ENCODE measurements at places on chromosomes 1 and 21. TPM values are rescaled to one million over a fixed set of nuclear protein-coding genes. Genes with fewer than 3 reads are reported as not detected.
A peak's percentile ranks its signal among the peaks of the same experiment; 100 is the strongest.

The NCF2 gene
- 4.5 TPM for total RNA-seq

The CDKN2C gene
- total RNA-seq = 9.8 TPM

The CFHR5 gene
- total RNA-seq = not detected

The FCRL4 gene
- not detected for total RNA-seq

The PDZK1IP1 gene
- not detected for total RNA-seq

The URB2 gene
- total RNA-seq = 5.5 TPM

The MCOLN3 gene
- 0.94 TPM for total RNA-seq

The KRTAP25-1 gene
- not detected for total RNA-seq

DNA sequence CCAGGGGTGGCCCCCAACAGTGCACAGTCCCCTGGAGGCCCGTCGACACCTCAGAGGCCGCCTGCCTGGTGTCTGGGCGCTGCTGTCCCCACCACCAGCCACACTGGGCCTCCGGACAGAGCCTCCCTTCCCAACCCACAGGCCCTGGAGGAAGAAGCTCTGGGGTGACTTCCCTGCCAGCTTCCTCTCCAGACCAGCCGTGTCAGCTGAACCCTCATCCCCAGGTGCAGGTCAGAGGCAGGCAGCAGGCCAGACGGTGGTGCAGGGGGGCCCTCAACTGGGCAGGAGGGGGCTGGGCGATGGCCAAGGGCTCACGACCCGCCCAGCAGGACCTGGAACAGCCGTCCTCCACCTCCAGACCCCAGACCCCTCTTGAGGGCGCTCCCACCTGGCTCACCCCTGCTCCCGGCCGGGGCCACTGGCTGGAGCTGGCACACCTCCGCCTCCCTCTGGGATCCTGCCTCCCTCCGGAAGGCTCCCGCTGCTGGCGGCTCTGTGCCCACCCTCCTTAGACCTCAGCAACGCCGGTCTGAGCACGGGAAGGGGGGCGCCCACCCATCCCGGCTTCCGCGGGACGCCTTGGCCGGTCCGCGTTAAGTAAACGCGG, 520 bp downstream of the TNFRSF18 start:
- DNase-seq = no peak

- no peak for DNase-seq
Observed at GRCh38 chr1:109441069-109441468, 14.8 kb upstream of the PSMA5 start.

DNA sequence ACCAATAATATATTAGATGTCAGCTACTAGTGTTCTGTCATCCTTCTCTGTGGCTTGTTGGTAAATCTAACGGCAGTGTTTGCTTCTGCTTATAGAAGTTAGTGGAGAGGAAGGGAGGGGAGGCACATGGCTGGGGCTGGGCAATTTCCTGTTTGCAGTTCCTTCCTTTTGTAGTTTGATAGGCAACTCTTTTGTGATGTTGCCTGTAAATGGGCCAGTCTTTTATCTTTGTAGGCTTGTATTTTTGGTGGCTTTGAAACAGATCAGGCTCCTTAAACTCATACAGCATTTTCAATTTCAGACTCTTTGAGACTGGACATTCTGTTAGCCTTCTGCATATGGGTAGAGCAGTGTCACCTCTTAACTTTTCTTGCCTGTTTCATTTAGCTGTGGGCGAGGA, 48.1 kb downstream of the CDC14A start:
- peak; percentile 87 for DNase-seq

DNA sequence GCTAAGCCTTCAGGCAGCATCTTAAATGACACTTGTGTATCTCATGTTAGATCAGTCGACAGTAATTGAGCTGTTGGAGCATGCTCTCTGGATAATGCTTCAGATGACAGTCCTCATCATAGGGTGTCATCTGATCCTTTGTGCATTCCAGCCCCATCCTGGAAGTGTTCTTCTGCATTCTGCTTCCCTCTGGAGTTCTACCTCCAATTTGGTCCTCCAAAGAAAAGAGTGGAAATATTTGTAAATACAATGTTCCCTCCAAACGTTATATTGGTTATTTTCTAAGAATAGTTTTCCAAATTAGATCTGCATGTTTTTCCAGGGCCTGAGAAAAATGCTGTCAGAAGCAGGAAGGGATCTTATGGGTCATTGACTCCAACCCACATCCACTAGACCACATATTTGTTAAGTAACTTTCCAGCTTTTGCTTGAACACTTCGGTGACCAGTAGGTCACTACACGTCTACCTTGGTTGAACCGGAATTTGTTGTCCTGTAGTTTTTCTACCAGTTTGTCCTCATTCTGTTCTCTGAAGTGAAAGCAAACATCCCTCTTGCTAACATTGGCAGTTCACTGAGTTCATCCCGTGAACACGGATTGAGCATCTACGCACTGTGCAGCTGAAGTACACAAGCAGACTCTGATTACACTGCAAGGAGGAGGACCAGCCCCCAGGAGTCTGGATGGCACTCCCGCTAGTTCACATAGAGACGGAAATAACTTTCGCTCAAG, 136.0 kb downstream of the TLR5 start:
- DNase-seq = no peak

GRCh38 chr1:93585059-93585966, 96.3 kb downstream of the BCAR3 start:
- peak; percentile 90 for DNase-seq

- DNase-seq = no peak
Observed at GRCh38 chr1:157173900-157174410, 35.8 kb upstream of the ETV3 start.

- no peak for DNase-seq
Observed at GRCh38 chr1:232136136-232136535, 493.8 kb downstream of the SIPA1L2 start.

- no peak for DNase-seq
Observed at GRCh38 chr1:240508950-240509349, 103.0 kb downstream of the GREM2 start.

GRCh38 chr1:198968866-198969265, 330.0 kb downstream of the PTPRC start:
- DNase-seq = no peak

DNA sequence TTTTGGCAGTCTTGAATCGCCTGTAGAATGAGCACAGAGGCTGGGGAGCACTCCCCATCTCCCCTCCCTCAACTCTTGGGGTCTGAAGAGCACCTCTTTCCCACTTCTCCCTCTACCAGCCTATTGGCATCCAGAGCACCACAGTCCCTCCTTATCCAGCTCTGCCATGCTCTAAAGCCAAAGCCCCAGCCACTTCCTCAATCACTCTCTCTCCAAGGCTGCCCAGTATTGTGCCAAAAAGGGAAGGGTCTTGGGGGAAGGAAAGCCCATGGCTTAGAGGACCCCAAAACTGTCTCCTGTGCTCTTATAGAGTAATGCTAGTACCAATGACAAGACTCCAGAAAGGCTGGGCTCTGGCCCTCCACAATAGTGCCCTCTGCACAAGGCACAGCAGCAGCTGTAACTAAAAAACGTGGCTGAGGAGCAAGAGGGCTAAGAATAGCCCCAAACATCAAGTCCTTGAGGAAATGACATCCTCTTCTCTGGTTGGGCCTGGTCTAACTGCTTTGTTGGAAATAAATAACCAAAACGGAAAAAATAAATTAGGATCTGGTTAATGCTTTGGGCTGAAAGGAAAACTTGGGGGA, 28.4 kb downstream of the SLC27A3 start:
- DNase-seq = peak; percentile 38

DNA sequence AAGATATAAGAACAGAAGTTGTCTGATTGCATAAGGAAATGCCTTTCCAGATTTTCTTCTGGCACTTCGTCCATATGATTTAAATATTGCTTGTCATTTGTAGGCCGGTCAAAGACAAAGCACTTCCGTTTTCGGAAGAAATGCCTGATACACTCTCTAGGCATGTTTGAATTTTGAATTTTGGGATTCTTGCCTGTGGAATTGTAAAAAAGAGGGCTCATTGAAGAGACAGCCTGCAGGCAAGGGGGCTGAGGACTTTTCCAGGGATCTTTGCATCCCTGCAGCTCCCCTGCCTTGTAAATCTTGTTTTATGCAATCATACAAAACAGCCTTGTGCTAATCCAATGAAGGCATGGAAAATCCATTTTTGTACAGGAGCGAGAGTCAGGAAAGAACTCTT, 7.4 kb downstream of the GBP4 start:
- no peak for DNase-seq

DNA sequence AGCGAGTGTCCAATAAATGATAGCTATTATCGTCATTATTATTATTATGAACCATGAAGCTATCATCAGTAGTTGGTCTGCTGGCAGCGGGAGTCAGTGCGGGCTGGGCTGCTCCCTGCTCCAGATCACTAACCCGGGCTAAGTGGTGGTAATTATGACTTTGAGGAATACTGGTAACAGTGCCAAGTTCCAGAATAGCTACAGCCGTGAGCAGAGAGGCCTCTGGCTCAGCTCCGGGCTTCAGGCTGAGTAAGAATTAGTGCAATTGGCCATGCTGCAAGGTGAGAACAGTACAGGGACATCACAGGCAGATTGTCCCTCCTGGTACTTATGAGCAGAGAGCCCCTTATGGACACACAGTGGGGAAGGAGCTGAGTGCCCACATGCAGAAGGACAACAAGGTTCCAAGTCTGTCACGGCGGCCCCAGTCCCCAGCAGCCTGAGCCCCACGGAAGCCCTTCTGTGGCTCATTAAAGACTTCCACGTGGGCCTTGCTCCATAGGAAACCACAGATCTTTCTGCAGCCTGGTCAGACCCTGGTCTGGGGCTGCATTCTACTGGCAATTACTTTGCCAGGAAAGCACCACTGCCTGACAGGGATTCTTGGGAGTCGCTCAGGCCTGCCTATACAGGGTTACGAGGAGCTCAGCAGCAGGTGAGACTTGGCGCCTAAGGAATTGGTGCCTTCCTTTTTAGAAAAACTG, 235.1 kb downstream of the RRAGC start:
- no peak for DNase-seq

DNA sequence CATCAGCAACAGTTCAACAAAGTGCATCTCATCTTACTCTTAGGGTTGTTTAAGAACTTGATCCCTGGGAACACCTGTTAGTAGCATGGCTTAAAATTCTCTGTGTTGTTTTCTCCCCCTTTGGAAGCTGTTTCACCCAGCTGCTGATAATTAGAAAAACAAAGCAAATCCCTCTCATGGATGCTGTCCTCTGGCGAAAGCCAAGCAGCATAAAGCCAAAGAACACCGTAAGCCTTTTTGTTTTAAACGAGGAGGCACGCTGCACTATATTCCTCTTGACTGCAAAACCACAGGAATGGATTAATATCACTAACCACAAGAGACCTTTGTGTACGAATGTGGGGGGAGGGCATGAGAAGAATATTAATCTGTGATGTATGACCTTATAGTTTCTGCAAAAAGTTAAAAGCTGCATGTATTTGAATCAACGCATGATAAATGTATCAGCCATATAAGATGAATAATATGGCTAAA, 923.2 kb downstream of the LTN1 start:
- no peak for DNase-seq

GRCh38 chr1:161864577-161864976, 98.5 kb downstream of the ATF6 start:
- no peak for DNase-seq

- DNase-seq = no peak
Observed at GRCh38 chr1:47906527-47907176, 90.5 kb downstream of the TRABD2B start.
